ENCODE measurements at places on chromosomes 13 and 19. TPM values are rescaled to one million over a fixed set of nuclear protein-coding genes. Genes with fewer than 3 reads are reported as not detected.

- H3K27ac ChIP-seq, result peak overlapping the region; percentile 19
- no peak for DNase-seq
- peaks cover 68% of the 10 kb centered on the region for H3K4me1 ChIP-seq
- H3K36me3 ChIP-seq, result no peaks in the 10 kb centered on the region
- no peak overlapping the region for H3K4me3 ChIP-seq
Measured at GRCh38 chr19:10727685-10728201, 9.9 kb downstream of the DNM2 start.

DNA sequence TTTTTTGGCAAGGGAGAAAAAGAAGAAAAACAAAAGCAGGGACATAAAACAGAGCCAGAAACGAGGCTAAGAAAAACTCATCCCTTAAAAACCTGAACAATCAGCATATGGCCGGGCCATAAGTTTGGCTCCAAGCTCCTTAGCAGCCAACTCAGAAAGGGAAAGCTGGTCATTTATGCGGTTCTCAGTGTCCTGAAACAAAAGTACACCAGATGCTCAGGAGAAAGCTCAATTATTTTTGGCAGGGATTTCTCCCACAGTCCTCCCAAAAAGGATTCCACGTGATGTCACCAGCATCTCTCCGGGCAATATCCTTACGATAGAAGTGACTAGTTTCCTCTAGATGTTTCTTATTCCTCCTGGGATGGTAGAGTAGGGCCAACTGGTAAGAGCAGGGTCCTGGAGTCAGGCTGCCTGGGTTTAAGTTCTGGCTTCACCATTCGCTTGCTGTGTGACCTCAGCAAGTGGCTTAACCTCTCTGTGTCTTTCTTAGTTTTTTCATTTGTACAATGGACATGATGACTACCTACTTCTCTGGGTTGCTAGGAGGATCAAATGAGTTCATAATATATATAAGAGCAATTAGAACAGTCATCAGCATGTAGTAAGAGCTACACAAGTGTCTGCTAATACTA, 34.0 kb downstream of the PIN1 start:
- no peak overlapping the region for H3K4me3 ChIP-seq
- no peak overlapping the region for H3K27ac ChIP-seq
- peaks cover 9% of the 10 kb centered on the region for H3K4me1 ChIP-seq
- H3K27me3 ChIP-seq, result no peaks in the 10 kb centered on the region
- no peaks in the 10 kb centered on the region for H3K36me3 ChIP-seq

DNA sequence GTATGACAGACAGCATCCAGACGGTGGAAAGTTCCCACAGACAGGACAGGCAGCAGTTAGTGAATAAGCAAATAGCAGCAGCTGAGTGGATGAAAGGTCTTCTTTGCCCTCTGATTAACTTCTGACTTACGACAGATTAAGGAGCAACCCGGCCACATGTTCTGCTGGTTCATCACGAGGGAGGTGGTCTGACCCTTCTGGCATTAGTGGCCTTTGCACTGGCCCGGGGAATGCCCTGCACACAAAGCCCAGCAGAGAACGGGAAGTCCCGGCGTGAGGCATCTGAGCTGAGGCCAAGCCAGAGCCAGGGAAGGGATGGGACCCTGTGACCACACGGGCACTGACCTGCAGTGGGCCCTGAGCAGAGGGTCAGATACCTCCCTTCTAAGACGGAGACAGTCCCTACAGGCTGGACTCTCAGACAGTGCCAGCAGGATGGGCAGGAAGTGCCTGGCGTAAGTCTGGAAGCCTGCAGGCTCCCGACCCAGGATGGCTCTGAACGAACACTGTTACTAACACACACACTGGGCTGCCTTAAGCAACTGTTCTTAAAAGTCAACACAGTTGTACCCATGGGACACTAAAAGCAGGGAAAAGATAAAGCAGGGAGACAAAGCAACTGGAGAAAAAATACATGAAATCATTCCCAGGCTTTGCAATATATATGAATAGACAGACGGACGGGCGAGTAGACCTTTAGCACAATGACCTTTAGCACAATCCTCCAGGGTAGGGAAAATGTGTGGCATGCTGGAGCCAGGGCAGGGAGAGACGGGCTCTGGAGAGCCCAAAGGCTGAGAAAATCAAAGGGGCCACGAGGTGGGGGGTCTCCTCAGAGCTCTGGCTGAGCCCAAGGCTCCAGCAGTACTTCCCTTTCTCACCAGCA, 6.3 kb downstream of the C19orf12 start:
- no peak overlapping the region for H3K4me3 ChIP-seq
- H3K27me3 ChIP-seq, result no peaks in the 10 kb centered on the region
- DNase-seq, result peak; percentile 67
- peaks cover 48% of the 10 kb centered on the region for H3K36me3 ChIP-seq
- H3K27ac ChIP-seq, result no peak overlapping the region

DNA sequence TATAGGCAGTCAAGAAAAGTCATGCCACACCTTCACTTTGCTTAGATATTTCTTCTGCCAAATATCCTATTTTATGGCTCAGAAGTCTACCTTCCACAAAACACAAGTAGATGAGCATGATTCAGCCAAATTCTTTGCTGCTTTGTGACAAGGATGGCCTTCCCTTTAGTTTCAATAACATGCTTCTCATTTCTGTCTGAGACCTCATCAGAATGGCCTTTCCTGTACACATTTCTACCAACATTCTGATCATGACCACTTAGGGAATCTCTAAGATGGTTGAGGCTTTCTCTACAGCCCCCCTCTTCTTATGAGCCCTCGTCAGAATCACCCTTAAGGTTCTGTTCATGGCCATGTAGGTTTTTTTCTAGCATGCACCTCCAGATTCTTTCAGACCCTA, 96.2 kb downstream of the COL4A2 start:
- no peak for DNase-seq
- H3K4me1 ChIP-seq, result peaks cover 10% of the 10 kb centered on the region
- H3K36me3 ChIP-seq, result no peaks in the 10 kb centered on the region

DNA sequence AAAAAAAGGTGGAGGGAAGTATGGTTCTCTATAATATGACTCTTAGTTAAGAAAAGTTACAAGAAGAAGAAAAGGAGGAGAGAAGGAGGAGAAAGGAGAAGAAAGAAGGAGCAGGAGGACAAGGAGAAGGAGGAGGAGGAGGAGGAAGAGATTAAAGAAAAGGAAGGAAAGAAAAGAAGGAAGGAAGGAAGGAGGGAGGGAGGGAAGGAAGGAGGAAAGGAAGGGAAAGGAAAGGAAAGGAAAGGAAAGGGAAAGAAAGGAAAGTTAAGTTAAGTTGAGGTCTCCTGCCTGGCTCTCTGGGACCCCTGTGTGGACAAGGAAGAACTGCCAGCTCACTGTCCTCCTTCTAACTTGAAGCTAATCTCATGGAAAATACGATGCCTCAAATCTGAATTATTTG, 429.5 kb downstream of the TSHZ3 start:
- H3K27me3 ChIP-seq, result no peaks in the 10 kb centered on the region
- DNase-seq, result no peak
- no peak overlapping the region for H3K4me3 ChIP-seq
- no peaks in the 10 kb centered on the region for H3K36me3 ChIP-seq
- no peaks in the 10 kb centered on the region for H3K4me1 ChIP-seq

DNA sequence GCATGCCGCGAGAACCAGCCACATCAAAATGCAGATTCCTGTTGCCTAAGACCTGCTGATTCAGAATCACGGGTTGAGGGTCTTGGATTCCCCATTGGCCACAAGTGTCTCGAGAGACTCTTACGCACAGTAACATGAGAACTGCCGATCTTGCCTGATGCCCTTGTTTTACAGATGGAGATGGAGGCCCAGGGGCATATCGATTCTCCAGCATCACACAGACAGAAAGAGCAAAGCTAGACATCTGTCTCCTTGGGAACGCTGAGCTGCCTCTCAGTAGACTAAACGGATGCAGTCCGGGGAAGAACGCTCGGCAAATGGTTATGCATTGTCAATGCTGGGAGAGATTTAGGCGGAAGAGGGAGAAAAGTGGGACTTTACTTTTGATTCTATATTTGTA, 5.4 kb downstream of the NLRP12 start:
- H3K4me3 ChIP-seq, result no peak overlapping the region
- no peak overlapping the region for H3K27ac ChIP-seq
- H3K27me3 ChIP-seq, result no peaks in the 10 kb centered on the region
- H3K4me1 ChIP-seq, result no peaks in the 10 kb centered on the region
- no peak for DNase-seq
- H3K36me3 ChIP-seq, result peaks cover 50% of the 10 kb centered on the region

- H3K36me3 ChIP-seq, result no peaks in the 10 kb centered on the region
- no peaks in the 10 kb centered on the region for H3K27me3 ChIP-seq
- H3K4me1 ChIP-seq, result no peaks in the 10 kb centered on the region
- H3K4me3 ChIP-seq, result no peak overlapping the region
Measured at GRCh38 chr13:103287659-103288058, 221.4 kb upstream of the SLC10A2 start.

DNA sequence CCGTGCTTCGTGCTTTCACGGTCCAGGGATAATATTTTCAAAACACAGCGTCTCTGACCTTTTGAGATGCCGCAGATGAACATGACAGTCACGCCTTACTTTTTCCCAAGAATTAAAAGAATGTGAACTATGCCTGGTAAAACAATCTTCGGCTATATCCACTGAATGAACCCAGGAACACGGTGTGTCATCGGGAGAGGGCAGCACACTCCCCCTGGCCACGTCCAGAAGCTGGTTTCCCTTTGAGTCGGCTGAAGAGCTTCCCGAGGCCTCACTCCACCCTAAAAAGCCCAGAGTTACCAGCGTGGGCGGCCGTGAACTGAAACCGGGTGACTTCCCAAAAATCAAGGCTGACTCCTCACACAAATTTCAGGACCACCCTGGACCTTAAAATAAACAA, 22.9 kb upstream of the SHISA2 start:
- H3K27me3 ChIP-seq, result peaks cover 43% of the 10 kb centered on the region
- no peaks in the 10 kb centered on the region for H3K4me1 ChIP-seq

- no peak overlapping the region for H3K4me3 ChIP-seq
- H3K4me1 ChIP-seq, result no peaks in the 10 kb centered on the region
- no peak overlapping the region for H3K27ac ChIP-seq
- H3K27me3 ChIP-seq, result no peaks in the 10 kb centered on the region
Measured at GRCh38 chr13:97749174-97749573, 204.3 kb upstream of the IPO5 start.

GRCh38 chr13:48072304-48072703, 22.6 kb downstream of the MED4 start:
- no peaks in the 10 kb centered on the region for H3K27me3 ChIP-seq
- no peak for DNase-seq
- H3K4me1 ChIP-seq, result no peaks in the 10 kb centered on the region
- H3K4me3 ChIP-seq, result no peak overlapping the region

- H3K4me3 ChIP-seq, result no peak overlapping the region
- H3K36me3 ChIP-seq, result no peaks in the 10 kb centered on the region
- no peaks in the 10 kb centered on the region for H3K4me1 ChIP-seq
Measured at GRCh38 chr13:59562924-59563323, 600.8 kb downstream of the DIAPH3 start.

GRCh38 chr19:56101746-56102535, 19.2 kb downstream of the ZNF787 start:
- H3K36me3 ChIP-seq, result peaks cover 70% of the 10 kb centered on the region
- DNase-seq, result no peak
- peaks cover 31% of the 10 kb centered on the region for H3K4me1 ChIP-seq
- H3K4me3 ChIP-seq, result no peak overlapping the region

GRCh38 chr13:82878536-82878935, 1003.7 kb downstream of the SLITRK1 start:
- H3K4me1 ChIP-seq, result no peaks in the 10 kb centered on the region
- H3K27me3 ChIP-seq, result no peaks in the 10 kb centered on the region
- no peak overlapping the region for H3K4me3 ChIP-seq
- H3K27ac ChIP-seq, result no peak overlapping the region

DNA sequence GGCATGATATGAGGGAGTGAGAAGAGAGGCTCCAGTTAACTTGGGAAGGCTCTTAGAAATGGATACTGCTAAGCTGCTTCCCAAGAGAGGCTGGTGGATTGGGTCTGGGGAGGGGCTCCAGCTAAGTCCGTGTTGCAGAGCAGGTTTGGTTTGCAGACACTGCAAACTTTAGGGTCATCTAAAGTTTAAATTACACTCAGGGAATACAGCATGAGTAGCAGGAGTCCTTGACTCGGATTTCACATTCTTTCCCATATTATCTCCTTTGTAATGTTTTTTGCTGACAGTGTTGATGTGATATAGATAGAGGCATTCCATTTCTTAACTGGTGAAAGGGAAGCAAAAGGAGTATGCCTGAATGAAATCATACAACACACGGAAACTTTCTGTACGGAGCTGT, 31.9 kb downstream of the SGCG start:
- H3K4me3 ChIP-seq, result no peak overlapping the region
- no peak for DNase-seq
- H3K36me3 ChIP-seq, result no peaks in the 10 kb centered on the region
- no peaks in the 10 kb centered on the region for H3K4me1 ChIP-seq

- no peak overlapping the region for H3K4me3 ChIP-seq
- peaks cover 5% of the 10 kb centered on the region for H3K27me3 ChIP-seq
- peak; percentile 87 for DNase-seq
- H3K36me3 ChIP-seq, result no peaks in the 10 kb centered on the region
Measured at GRCh38 chr19:54248016-54248601, 5.5 kb upstream of the LILRA6 start.

DNA sequence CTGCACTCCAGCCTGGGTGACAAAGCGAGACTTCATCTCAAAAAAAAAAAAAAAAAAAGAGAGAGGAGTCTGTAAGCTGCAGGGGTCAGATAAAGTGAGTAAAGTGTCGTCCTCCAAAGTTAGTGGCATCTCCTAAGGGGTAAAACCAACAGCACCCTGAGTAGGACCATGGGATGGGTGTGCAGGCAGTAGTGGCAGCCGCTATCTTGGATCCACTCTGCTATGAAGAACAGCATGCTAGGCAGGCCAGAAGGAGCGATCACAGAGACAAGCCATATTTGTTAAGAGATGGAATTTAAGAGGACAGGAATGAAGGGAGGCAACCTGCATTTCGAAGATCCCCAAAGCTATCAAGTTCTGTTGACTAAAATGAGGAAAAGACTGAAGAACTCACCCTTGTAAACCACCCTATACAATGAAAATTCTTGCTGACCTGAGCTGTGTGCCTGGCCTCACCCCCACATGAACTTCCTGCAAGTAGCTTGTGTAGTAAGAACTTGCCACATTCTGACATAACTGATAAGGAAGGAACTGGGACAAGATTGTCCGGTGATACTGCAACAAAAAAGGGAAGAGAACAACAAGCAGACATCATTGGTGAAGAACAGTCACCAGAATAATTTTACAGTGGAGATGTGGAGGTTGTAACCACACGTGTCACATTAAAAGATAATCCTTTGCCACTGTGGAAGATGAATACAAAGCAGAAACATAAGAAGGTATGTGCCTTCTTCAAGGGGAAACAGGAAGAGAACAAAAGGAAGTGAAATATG, 16.2 kb downstream of the DPY19L3 start:
- H3K4me3 ChIP-seq, result peak overlapping the region; percentile 2
- peaks cover 37% of the 10 kb centered on the region for H3K36me3 ChIP-seq
- no peaks in the 10 kb centered on the region for H3K27me3 ChIP-seq

- no peak overlapping the region for H3K27ac ChIP-seq
- no peaks in the 10 kb centered on the region for H3K36me3 ChIP-seq
- no peaks in the 10 kb centered on the region for H3K4me1 ChIP-seq
- H3K4me3 ChIP-seq, result no peak overlapping the region
- H3K27me3 ChIP-seq, result no peaks in the 10 kb centered on the region
- no peak for DNase-seq
Measured at GRCh38 chr13:22468045-22468444, 712.7 kb upstream of the SGCG start.

PSG2 gene
- polyA plus RNA-seq, result not detected

ZNF625 gene
- polyA plus RNA-seq, result 1.2 TPM

RSPH6A gene
- not detected for polyA plus RNA-seq

ZNF563 gene
- 2.3 TPM for polyA plus RNA-seq

ZNF614 gene
- 4.1 TPM for polyA plus RNA-seq

OR7A5 gene
- not detected for polyA plus RNA-seq
